ENCODE measurements at places on chromosomes 12 and 14. TPM values are rescaled to one million over a fixed set of nuclear protein-coding genes. Genes with fewer than 3 reads are reported as not detected.

GRCh38 chr14:24883576-24883975 lies 166.4 kb downstream of the STXBP6 start:
- no peak for DNase-seq

GRCh38 chr14:95095996-95096395 lies 61.3 kb downstream of the DICER1 start:
- DNase-seq: no peak

DNA sequence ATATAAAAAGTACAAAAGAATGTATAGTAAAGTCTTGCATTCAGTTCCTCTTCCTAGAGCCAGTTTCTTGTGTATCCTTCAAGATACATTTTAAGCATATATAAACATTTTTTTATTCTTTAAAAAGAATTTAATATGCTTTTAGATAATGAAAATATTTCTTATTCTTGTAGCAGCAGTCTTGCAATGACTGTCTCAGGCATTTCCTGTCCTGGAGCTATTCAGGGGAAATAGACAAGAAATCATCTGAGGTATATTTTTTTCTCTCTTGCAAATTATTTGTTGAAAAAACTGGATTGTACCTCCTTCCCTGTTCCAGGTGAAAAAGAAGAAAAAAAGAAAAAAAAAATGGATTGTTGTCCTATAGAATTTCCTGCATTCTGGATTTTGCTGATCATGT lies 17.0 kb upstream of the ERBB3 start:
- no peak for DNase-seq

The OR6C65 gene
- not detected for total RNA-seq

- no peak for DNase-seq
Measured at GRCh38 chr14:68792678-68792978, 239 bp downstream of the ZFP36L1 start.

- no peak for DNase-seq
Measured at GRCh38 chr12:14949631-14950030, 11.3 kb upstream of the ERP27 start.

The KRT8 gene
- total RNA-seq: not detected

DNA sequence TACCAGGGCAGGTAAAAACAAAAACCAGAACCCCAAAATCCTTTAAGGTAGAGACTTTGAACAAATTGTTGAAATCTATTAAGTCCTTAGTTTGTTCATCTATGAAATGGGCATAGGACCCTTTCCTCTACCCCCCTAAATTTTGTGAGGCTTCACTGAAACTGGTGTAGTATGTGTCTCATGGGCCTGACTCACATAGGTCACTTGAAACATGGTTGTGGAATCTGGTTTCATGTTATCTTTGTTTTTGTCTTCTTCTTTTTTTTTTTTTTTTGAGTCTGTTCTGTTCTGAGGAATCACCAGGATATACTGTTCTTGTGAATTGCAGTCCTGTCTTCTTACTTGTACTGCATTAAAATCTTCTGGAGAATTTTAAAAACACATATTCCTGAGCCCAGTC lies 202.2 kb downstream of the KTN1 start:
- no peak for DNase-seq

The POTEM gene
- total RNA-seq: not detected

GRCh38 chr12:91940826-91941570 lies 204.6 kb downstream of the BTG1 start:
- DNase-seq: no peak

- no peak for DNase-seq
Measured at GRCh38 chr14:23043754-23044153, 1.7 kb downstream of the PSMB11 start.

The ASPG gene
- total RNA-seq: not detected

DNA sequence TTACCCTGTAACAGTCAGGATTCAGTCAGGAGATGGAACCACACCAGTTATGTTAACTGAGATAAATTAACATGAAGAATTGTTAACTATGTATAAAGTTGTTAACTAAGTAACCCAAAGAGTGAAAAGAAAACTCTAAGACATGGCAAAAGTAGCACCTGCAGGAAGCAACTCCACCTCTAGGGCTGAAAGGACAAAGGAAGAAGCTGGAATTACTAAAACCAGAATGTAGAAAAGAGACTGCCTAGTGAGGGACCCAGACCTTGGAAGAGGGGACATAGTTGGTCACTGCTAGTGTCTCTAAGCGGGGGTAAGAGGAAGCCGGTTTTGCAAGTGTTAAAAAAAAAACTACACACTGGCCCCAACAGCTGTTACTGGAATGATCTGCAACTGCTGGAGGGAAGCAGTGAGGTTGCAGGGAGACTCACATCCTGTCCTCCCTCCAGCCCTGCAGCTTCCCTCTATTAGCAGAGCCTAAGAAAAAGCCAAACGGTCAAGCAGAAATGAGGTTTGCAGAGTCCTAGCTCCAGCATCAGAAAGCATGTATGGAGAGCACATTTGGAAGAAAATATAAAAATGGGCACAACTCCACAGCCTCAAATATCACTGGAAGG lies 39.8 kb downstream of the GPR135 start:
- DNase-seq: no peak

DNA sequence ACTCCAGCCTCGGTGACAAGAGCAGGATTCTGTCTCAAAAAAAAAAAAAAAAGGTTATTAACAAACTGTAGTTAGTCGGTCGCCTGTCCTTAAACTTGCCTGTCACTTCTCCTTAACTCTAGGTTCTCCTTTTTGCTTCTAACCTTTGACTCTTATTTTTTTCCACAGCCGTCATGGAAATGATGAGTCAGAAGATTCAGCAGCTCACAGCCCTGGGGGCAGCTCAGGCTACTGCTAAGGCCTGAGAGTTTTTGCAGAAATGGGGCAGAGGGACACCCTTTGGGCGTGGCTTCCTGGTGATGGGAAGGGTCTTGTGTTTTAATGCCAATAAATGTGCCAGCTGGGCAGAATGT lies 418 bp upstream of the MYG1 start:
- DNase-seq: no peak

DNA sequence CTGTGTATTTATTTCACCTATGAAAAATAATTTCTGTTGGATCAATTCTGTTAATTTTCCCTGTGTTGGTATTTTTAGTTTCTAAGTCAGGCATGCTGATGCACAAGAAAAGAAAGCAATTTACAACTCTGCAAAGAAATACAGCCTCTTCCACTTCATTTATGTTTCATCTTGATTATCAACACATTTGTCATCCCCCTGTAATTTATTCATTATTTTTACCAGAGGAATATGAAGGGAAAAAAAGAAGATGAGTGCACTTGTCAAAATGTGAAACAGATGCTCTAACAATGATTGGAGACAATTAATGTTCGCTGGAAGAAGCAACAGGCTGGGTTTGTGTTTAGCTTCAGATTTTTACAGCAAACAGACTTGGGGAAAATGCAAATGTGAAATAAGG lies 958.5 kb upstream of the SEL1L start:
- DNase-seq: no peak

GRCh38 chr12:65827827-65828231 lies 3.5 kb downstream of the HMGA2 start:
- DNase-seq: no peak

The MYF6 gene
- total RNA-seq: not detected

- DNase-seq: no peak
Measured at GRCh38 chr12:22287776-22288621, 46.5 kb downstream of the ST8SIA1 start.

The LMO3 gene
- total RNA-seq: not detected

The HOMEZ gene
- total RNA-seq: 12.8 TPM

The GUCY2C gene
- not detected for total RNA-seq

GRCh38 chr14:78253986-78254385 lies 83.8 kb downstream of the NRXN3 start:
- no peak for DNase-seq

- no peak for DNase-seq
Measured at GRCh38 chr12:93219947-93220346, 157.8 kb upstream of the NUDT4 start.

The KITLG gene
- total RNA-seq: 0.49 TPM

DNA sequence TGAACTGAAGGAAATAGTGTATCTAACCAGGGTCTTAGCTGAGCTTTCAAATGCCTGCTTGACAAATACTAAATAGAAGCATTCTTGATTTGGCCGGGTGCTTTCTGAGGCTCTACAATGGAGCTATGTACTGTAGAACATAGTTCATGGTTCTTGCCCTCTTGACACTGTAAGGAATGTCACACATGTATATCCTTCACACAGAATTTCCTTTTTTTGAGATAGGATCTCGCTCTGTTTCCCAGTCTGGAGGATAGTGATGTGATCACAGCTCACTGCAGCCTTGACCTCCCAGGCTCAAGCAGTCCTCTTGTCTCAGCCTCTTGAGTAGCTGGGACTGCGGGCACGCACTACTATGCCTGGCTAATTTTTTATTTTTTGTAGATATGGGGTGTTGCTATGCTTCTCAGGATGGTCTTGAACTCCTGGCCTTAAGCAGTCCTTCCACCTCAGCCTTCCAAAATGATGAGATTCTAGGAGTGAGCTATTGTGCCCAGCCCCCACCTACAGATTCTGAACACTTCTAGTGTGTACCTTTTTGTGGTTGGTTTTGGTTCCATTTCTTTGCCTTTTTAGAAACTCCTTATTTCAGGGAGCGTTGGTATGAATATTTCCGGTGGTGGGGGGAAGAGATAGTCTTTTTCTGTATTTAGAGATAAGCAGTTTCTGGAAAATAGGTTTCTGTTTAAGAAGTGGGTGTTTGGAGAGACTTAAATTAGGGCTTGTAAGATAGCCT lies 4.2 kb downstream of the MLXIP start:
- no peak for DNase-seq

DNA sequence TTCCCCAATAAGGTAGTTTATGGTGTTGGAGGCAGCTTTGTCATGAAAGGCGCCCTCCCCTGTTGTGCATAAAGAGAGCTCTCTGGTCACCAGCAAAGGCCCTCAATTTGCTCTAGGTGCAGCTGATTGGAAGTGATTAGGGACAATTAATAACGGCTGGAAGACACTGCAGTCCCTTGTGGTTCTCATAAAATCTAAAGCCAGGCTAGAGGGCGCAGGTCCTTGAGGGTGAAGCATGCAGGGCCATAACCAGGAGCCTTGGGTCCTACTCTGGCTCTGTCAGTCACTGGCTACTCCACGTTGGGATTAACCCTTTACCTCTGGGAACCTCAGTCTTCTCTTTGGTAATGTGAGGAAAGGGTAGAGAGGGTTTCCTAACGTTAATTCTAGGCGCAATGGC lies 1.9 kb downstream of the DAAM1 start:
- DNase-seq: no peak

GRCh38 chr12:109500406-109501185 lies 23.2 kb downstream of the UBE3B start:
- no peak for DNase-seq

The CIROP gene
- not detected for total RNA-seq

The SOAT2 gene
- 0.48 TPM for total RNA-seq

GRCh38 chr14:93331728-93332396 lies 974 bp downstream of the BTBD7 start:
- no peak for DNase-seq

DNA sequence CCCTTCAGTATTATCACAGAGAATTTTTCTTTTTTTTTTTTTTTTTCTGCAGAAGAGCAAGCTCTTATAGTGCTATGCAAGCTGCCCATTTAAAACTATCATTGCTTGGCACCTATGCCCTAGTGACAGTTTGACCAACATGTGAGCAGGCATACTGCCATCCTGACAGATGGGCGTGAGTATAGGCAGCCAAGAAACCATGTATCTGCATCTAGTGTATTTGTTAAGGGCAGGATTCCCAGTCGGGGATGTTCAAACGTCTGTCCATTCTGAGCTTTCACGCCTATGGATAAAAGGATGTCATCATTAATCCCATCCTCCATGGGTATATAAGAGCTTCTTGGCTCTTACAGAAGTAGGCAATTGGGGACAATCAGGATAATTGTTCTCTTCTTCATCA lies 8.8 kb downstream of the VRK1 start:
- no peak for DNase-seq

The KRT73 gene
- 0.13 TPM for total RNA-seq

The PEBP1 gene
- 140 TPM for total RNA-seq

- DNase-seq: peak; percentile 10
Measured at GRCh38 chr14:35883677-35884293, 57.6 kb downstream of the BRMS1L start.

- no peak for DNase-seq
Measured at GRCh38 chr12:58819345-58819744, 101.0 kb downstream of the LRIG3 start.

DNA sequence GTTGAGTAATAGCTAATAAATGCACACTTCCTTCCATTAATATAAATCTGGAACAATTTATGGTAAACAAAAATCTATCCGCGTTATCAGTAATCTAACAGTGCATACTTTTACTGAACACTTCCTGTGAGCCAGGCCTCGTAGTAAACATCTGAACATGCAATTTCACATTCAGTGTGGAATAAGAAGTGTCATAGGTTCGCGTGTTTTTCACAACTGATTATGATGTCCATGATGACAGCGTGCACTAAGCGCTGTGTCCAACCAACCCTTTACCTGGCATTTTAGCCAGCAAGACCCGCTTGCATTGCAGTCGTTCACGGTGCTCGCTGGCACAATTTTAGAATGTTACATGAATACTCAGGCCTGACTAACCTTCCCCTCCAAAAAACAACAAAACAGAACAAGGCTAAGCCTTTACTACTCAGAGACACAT lies 2.1 kb downstream of the PNMA1 start:
- DNase-seq: no peak

The KRT77 gene
- total RNA-seq: not detected

The MAP3K12 gene
- total RNA-seq: 11.9 TPM

The TAS2R50 gene
- total RNA-seq: 0.22 TPM

- DNase-seq: no peak
Measured at GRCh38 chr14:104262515-104263514, 124.4 kb downstream of the KIF26A start.

DNA sequence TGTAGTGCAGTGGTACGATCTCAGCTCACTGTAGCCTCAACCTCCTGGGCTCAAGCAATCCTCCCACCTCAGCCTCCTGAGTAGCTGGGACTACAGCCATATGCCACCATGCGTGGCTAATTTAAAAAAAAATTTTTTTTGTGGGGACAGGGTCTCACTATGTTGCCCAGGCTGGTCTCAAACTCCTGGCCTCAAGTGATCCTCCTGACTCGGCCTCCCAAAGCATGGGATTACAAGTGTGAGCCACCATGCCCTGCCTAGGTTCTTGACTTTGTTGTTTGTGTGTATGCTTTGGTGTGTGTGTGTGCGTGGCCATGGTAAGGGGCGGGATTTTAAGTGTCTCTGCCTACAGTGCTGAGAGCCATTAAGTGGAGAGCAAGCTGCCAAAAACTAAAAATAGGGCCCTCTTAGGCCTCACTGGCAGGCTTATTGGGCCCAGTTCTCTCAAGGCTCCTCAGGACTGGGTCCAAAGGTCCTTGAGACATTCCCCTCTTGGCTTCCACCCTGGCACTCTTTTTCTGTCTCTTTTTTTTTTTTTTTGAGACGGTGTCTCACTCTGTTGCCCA lies 5.1 kb downstream of the COX14 start:
- DNase-seq: no peak

- DNase-seq: no peak
Measured at GRCh38 chr12:27331927-27332324, 710 bp upstream of the BMAL2 start.

The AKAP5 gene
- total RNA-seq: 3.6 TPM

The SLC15A5 gene
- not detected for total RNA-seq

The MFAP5 gene
- not detected for total RNA-seq

GRCh38 chr12:75239987-75240386 lies 30.3 kb upstream of the KCNC2 start:
- DNase-seq: no peak

Data from CD8-positive, alpha-beta memory T cell (primary cell).